B cell (primary cell): ENCODE measurements at places on chromosomes 1 and 21. TPM values are rescaled to one million over a fixed set of nuclear protein-coding genes. Genes with fewer than 3 reads are reported as not detected.

- H3K4me1 ChIP-seq, result peaks cover 32% of the 10 kb centered on the region
- H3K4me3 ChIP-seq, result no peak overlapping the region
- no peaks in the 10 kb centered on the region for H3K36me3 ChIP-seq
- H3K27ac ChIP-seq, result no peak overlapping the region
Observed at GRCh38 chr1:36087233-36088123, 1.2 kb upstream of the ADPRS start.

DNA sequence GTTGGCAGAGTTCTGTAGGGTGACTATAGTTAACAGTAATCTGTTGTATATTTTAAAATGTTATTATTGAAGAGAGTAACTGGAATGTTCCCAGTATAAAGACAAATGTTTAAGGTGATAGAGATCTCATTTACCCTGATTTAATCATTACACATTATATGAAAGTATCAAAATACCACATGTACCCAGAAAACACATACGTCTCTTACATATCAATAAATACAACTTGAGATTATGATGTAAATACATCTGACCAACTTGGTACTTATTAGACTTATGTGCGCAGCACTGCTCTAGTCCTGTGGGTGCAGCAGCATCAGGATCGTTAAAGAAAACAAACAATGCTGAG lies 670 bp upstream of the PARK7 start:
- H3K27me3 ChIP-seq, result no peaks in the 10 kb centered on the region
- H3K4me3 ChIP-seq, result peak overlapping the region; percentile 67
- DNase-seq, result no peak
- peaks cover under 1% of the 10 kb centered on the region for H3K36me3 ChIP-seq
- peaks cover 23% of the 10 kb centered on the region for H3K4me1 ChIP-seq

DNA sequence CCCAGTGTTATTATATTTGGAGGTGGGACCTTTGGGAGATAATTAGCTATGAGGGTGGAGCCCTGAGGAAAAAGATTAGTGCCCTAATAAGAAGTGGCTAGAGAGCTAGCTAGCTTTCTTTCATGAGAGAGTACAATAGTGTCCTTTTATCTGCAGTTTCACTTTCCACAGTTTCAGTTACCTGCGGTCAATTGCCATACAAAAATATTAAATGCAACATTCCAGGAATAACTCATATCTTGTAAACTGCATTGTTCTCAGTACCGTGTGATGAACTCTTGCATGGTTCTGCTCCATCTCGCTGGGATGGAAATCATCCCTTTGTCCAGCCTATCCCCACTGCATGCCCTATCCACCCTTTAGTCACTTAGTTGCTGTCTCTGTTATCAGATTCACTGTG lies 201.6 kb downstream of the RWDD3 start:
- no peak for DNase-seq
- no peaks in the 10 kb centered on the region for H3K27me3 ChIP-seq
- no peaks in the 10 kb centered on the region for H3K36me3 ChIP-seq

DNA sequence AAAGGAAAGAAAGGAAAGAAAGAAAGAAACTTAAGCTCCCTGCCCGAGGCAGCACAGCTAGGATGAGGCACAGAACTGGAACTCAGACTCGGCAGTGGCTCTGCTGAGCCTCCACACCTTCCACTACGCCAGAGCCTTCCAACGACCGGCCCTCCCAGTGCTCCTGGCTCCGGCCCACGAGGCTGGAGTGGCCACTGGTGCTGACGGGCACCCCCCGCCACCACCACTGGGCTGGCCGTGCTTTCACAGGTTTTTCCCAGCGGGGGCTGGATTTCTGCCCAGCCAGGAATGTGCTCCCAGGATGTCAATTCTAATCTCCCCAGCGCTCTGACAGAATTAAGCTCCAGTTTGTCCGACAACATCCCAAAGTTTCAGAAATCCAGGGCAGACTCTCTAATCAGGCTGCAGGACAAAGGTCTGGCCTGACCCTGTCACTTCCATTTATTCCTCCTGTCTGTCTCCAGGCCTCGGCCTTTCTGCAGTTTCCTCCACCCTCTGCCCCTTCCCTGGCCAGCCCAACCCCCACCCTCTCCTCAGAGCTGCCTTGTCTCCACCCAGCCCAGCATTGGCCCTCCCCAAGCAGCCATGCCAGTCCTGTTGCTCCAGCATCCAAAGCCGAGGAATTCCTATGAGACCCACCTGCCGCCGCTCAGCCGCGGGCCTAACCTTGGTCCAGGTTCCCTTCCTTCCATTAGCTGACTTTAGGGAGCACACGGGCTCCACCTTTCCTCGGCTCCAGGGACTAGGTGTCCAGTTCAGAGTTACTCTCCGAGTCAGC lies 81.9 kb downstream of the CASZ1 start:
- H3K27ac ChIP-seq, result no peak overlapping the region
- no peaks in the 10 kb centered on the region for H3K4me1 ChIP-seq
- no peak overlapping the region for H3K4me3 ChIP-seq

DNA sequence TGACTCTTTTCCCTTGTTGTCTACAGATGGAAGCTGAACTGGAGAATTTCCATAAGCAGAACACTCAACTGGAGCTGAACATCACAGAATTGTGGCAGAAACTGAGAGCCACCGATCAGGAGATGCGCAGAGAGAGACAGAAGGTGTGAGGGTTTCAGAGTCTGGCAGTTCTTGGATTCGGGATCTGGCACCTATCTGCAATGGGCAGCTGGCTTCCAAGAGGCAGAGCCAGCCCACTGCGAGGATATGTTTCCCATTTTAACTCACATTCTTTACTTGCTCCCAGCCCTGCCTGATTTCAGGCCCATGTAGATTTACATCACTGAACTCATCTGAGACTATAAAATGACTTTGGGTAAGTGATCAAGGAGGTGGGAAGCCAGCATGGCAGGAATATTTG lies 37.3 kb upstream of the TMEM125 start:
- no peak overlapping the region for H3K27ac ChIP-seq
- no peaks in the 10 kb centered on the region for H3K36me3 ChIP-seq
- H3K27me3 ChIP-seq, result no peaks in the 10 kb centered on the region
- H3K4me1 ChIP-seq, result no peaks in the 10 kb centered on the region
- DNase-seq, result no peak
- H3K4me3 ChIP-seq, result no peak overlapping the region

DNA sequence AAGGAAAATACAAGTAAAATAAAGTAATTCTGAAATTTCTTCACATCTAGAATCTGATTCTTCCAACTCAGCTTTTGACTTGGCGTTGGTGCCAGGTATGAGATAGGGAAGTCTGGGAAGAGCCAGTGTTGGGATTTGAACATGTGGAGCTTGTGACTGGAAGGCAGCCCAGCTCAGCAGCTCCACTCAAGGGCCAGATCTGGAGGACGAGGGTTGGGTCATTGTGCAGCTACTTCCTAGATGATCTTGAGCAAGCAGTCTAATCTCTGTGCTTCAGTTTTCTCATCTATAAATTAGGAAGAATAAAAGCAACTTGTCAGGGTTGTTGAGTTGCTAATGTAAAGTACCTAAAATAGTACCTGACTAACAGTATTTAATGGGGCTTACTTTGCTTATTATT lies 5.0 kb downstream of the ADARB1 start:
- H3K4me3 ChIP-seq, result no peak overlapping the region
- no peak for DNase-seq
- peaks cover 46% of the 10 kb centered on the region for H3K4me1 ChIP-seq
- no peaks in the 10 kb centered on the region for H3K27me3 ChIP-seq
- no peak overlapping the region for H3K27ac ChIP-seq
- no peaks in the 10 kb centered on the region for H3K36me3 ChIP-seq

DNA sequence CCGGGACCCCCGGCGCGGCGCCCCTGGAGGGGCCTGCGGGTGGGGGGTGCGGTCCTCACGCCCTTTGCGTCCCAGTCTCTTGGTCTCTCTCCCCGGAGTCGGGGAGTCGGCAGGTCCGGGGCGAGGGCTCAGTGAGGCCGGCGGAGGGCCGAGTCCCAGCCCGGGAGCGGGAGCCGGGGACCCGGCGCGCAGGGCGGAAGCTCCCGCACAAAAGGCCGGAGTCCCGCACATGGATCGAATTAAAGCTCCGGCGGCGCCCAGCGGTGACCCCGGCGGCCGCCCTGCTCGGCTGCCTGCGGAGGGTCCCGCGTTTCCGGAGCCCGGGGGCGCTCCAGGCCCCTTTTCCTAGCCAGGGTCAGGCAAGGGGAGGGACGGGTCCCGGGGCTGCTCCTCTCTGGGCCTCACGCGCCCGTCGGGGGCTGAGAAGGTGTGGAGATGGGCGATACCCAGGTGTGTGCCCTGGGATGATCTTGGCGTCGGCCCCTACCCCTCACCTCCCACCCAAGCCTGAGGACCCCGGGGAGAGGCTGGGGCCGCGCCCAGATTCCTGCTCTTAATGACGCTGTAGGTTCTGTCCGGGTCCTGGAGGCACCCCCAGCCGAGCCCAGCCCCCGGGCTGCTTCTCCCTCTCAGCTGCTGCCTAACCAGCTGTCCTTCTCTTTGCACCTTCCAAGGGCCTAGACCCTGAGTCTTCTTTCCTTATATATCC lies 512 bp downstream of the FBLIM1 start:
- H3K27ac ChIP-seq, result no peak overlapping the region
- no peak overlapping the region for H3K4me3 ChIP-seq
- H3K27me3 ChIP-seq, result peaks cover 51% of the 10 kb centered on the region
- H3K4me1 ChIP-seq, result peaks cover 20% of the 10 kb centered on the region
- peak; percentile 36 for DNase-seq

- H3K27me3 ChIP-seq, result peaks cover 78% of the 10 kb centered on the region
- no peaks in the 10 kb centered on the region for H3K36me3 ChIP-seq
- H3K4me1 ChIP-seq, result peaks cover 29% of the 10 kb centered on the region
- no peak overlapping the region for H3K4me3 ChIP-seq
- no peak overlapping the region for H3K27ac ChIP-seq
Observed at GRCh38 chr1:47438165-47439016, 547 bp downstream of the FOXD2 start.

GRCh38 chr1:172176206-172176605 lies 244.3 kb upstream of the C1orf105 start:
- no peaks in the 10 kb centered on the region for H3K36me3 ChIP-seq
- no peak overlapping the region for H3K27ac ChIP-seq
- H3K4me3 ChIP-seq, result no peak overlapping the region
- peaks cover 13% of the 10 kb centered on the region for H3K4me1 ChIP-seq
- no peak for DNase-seq

GRCh38 chr1:81833722-81834121 lies 33.0 kb downstream of the ADGRL2 start:
- no peaks in the 10 kb centered on the region for H3K4me1 ChIP-seq
- H3K36me3 ChIP-seq, result no peaks in the 10 kb centered on the region
- no peaks in the 10 kb centered on the region for H3K27me3 ChIP-seq
- no peak overlapping the region for H3K4me3 ChIP-seq

DNA sequence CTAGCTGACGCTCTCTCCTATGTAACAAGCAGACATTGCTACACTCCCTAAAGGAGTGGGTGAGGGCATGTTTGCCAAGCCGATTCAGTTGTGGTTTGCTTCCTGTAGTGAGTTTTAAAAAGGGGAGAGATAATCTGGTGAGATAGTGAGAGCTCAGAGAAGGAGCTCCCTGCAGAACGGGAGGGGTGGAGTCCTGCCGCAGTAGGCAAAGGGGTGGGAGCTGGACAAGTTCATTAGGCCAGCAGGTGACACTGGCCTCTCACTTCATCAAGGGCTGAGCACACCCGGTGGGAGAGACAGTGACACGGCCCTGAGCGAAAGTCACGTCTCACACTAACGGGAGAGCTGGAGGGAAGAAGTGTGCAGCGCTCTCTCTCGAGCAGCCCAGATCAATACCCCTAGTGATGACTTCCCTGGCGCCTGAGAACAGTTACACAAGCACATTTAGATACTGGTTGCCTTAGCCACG lies 144.0 kb upstream of the CD34 start:
- no peak for DNase-seq
- H3K27ac ChIP-seq, result no peak overlapping the region
- H3K27me3 ChIP-seq, result no peaks in the 10 kb centered on the region
- no peaks in the 10 kb centered on the region for H3K4me1 ChIP-seq

DNA sequence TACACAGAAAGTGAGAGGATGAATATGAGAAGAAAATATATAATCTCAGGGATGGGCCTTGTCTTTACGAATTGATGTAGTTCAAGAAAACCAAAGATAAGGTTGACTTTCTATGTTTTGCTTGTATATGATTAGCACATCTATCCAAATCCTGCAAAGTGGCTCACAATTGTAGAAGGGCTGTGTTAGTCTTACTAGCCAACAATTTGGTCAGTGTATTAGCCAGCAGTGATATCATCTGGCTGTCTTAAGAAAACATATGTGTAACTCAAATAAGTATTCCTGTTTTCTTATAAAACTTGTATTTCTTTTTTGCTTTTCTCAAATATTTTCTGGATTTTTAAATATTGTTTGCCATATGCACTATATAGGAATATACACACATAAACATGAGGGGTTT lies 5.5 kb downstream of the SDCCAG8 start:
- no peak for DNase-seq
- no peak overlapping the region for H3K4me3 ChIP-seq
- H3K36me3 ChIP-seq, result no peaks in the 10 kb centered on the region
- H3K4me1 ChIP-seq, result peaks cover 8% of the 10 kb centered on the region

DNA sequence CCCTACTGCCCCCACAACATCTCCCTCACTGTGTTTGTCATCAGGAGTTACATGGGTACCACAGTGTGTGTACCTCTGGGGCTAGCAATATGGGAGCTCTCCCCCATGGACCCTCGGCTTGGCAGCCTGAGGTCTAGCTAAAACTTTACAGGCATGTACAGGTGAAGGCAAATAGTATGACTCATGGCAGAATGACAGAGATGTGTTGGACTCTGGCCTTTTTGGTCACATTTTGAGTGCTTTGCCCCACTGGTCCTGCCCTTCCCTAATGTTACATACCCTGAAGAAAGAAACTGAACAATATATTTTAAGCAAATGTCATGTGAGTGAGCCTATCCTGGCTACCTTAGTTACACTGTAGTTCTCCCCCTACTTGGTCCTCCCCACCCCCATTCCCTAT lies 124.0 kb downstream of the NGF start:
- no peak overlapping the region for H3K27ac ChIP-seq
- no peak for DNase-seq
- no peaks in the 10 kb centered on the region for H3K4me1 ChIP-seq
- no peak overlapping the region for H3K4me3 ChIP-seq

GRCh38 chr1:109484519-109484975 lies 842 bp downstream of the ATXN7L2 start:
- peaks cover 10% of the 10 kb centered on the region for H3K27me3 ChIP-seq
- H3K36me3 ChIP-seq, result no peaks in the 10 kb centered on the region
- no peak for DNase-seq
- peak overlapping the region; percentile 82 for H3K4me3 ChIP-seq
- peaks cover 12% of the 10 kb centered on the region for H3K4me1 ChIP-seq
- peak overlapping the region; percentile 92 for H3K27ac ChIP-seq

- H3K4me3 ChIP-seq, result no peak overlapping the region
- no peaks in the 10 kb centered on the region for H3K4me1 ChIP-seq
- DNase-seq, result no peak
- H3K36me3 ChIP-seq, result no peaks in the 10 kb centered on the region
- no peaks in the 10 kb centered on the region for H3K27me3 ChIP-seq
Observed at GRCh38 chr1:91610789-91611188, 110.1 kb downstream of the CDC7 start.

- no peak for DNase-seq
- no peaks in the 10 kb centered on the region for H3K36me3 ChIP-seq
- no peaks in the 10 kb centered on the region for H3K4me1 ChIP-seq
- H3K27ac ChIP-seq, result no peak overlapping the region
Observed at GRCh38 chr1:210917560-210918169, 216.3 kb downstream of the KCNH1 start.

GRCh38 chr1:17113963-17114362 lies 5.3 kb downstream of the PADI2 start:
- H3K4me1 ChIP-seq, result peaks cover 8% of the 10 kb centered on the region
- H3K27me3 ChIP-seq, result peaks cover 14% of the 10 kb centered on the region
- no peak overlapping the region for H3K27ac ChIP-seq
- H3K4me3 ChIP-seq, result no peak overlapping the region
- no peak for DNase-seq

- H3K27me3 ChIP-seq, result no peaks in the 10 kb centered on the region
- H3K4me3 ChIP-seq, result no peak overlapping the region
- H3K36me3 ChIP-seq, result no peaks in the 10 kb centered on the region
- H3K27ac ChIP-seq, result no peak overlapping the region
Observed at GRCh38 chr1:217091561-217091960, 368.3 kb upstream of the ESRRG start.

Gene TTC22
- 10.4 and 10.9 TPM in 2 replicates for total RNA-seq

Gene KCNJ6
- total RNA-seq, result not detected in 2 replicates

Gene FMO3
- total RNA-seq, result not detected in 2 replicates

Gene FAM72C
- 0.56 TPM in 1 of 2 replicates, not detected in the other for total RNA-seq

Gene AUNIP
- total RNA-seq, result 0.27 TPM in 1 of 2 replicates, not detected in the other
